ENCODE measurements at places on chromosomes 2 and 18.
A peak's percentile ranks its signal among the peaks of the same experiment; 100 is the strongest.

- no peak for DNase-seq
These were observed 23.8 kb upstream of the IL1R2 start for GRCh38 chr2:101967826-101968513.

GRCh38 chr2:233338046-233338445, 16.2 kb upstream of the DGKD start:
- no peak for DNase-seq

DNA sequence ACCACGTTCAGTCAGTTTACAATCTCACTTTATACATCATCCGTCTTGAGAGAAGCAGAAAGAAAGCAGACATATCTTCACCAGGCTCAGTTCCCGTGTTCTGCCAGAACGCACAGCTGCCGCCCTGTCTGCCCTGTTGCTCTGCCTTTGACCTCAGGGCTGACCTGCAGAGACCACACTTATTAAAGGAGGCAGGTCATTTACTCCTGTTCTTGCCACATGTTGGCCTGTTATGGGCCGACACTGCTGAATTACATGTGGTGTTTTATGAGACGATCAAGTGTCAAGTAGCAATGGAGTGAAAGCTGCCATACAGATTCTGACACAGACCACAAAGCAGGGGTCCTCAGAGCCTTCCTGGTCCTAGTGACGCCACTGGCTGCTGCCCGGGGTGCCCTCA, 232.2 kb downstream of the TTC32 start:
- DNase-seq, result no peak

DNA sequence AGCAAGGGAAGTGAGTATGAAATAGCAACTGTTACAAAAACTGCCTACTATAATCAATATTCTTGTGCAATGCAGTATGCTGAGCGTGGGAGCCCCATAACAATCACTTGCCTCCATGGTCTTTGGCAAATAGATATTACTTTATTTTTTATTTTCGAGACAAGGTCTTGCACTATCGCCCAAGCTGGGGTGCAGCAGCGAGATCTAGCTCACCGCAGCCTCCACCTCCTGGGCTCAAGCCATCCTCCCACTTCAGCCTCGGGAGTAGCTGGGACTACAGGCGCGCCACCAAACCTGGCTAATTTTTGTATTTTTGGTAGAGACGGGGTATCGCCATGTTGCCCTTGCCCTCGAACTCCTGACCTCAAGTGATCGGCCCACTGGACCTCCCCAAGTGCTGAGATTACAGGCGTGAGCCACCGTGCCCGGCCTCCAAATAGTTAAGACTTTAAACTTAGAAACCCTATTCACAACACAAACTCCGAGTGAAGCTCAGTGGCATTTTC, 1.2 kb upstream of the CCNT2 start:
- DNase-seq, result peak; percentile 57

DNA sequence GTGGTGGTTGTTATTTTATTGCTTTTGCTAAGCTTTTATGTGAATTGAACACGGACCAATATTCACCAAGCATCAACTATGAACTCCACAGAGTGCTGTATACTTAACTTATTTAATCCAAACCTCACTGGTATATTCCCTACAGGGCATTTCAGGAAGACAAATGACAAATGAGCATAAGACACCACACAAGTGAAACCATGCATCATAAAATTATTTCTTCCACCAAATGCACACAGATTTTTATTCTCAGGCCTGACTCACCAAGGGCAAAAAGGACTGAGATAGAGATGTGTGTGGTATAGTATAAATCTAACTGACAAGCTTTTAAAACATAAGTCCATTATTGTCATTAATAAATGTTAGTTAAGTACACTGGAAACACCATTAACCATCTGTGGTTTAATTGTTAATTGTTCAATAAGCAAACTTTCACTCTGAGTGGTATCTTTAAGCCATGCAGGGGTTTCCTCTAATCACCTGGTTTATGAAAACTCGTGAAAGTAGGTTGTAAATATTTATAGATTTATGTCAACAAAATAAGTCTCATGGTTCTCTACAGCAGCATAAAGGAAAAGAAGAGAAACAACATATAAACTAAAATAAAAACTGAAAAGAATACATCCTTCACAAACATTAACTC, 77.6 kb upstream of the CRIM1 start:
- DNase-seq, result no peak

GRCh38 chr2:11097038-11097720, 58.1 kb upstream of the SLC66A3 start:
- DNase-seq, result no peak

DNA sequence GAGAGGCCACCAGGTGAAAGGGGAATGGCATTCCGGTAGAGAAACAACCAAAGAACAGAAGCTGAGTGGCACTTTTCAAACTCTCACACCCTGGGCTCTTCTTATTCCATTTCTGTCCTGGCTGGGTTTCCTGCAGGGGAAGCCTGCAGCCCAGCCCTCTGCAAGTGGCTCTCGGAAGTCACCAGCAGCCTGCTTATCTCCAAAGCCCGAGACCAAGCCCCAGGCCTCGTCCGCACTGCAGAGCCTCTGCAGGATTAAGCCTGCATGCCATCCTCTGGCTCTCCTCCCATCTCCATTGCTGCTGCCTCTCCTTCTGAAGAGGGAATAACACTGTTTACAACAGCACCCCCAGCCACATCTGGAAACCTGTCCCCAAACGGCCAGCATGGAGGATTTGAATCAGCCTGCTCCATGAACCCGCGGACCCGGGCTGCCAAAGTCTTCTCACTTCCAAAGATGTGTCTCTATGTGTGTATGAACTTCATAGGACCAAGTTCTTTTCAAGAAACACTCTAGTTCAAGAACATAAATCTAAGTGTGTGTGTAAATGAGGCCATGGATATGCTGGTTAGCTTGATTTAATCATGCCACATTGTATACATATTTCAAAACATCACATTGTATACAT, 54.2 kb downstream of the DIPK1C start:
- no peak for DNase-seq

GRCh38 chr2:232073026-232073425, 111.5 kb downstream of the DIS3L2 start:
- DNase-seq, result no peak

GRCh38 chr2:217913436-217913835, 89.4 kb downstream of the TNS1 start:
- DNase-seq, result no peak

- no peak for DNase-seq
These were observed 938.1 kb upstream of the SLC39A10 start for GRCh38 chr2:194718881-194719280.

DNA sequence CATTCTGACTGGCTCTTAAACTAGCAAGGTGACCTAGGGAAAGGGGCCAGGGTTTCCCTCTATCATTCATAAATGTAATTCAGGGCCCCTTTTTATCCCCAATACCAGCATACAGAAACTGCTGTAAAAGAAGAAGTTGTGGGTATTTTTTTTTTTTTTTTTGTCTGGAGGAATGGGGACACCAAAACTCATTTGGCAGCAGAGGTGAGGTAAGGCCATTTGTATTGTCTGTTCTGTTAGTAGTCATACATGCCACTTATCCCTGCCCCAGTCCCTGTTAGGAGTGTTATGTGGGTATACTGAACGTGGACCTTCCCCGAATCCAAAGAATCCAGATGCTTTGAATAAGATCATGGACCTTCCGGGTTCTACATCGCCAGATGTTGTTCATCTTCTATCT, 1.7 kb downstream of the SEPTIN2 start:
- no peak for DNase-seq

DNA sequence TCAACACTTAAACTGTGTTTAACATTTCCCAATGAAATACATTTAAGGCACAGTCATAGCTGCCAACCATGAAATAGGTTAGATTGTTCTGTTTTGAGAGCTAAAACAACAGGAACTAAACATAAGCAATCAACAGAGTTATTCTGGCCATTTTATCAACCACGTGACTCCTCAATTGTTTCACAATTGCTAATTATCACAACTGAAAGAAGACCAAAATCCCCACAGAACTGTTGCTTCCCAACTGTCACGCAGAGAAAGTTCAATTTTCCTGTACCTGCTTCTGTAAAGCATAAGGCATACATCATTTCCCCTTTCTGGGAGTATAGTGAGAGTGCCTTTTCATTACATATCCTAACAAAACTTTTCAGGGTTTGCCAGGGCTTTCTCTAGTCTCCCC, 248.6 kb downstream of the EPHA4 start:
- DNase-seq, result no peak

- peak; percentile 71 for DNase-seq
These were observed 280.2 kb downstream of the SRBD1 start for GRCh38 chr2:45330637-45331409.

- no peak for DNase-seq
These were observed 2.8 kb downstream of the CIDEA start for GRCh38 chr18:12256951-12257350.

GRCh38 chr2:134379722-134380121, 125.8 kb downstream of the MGAT5 start:
- DNase-seq, result no peak

- no peak for DNase-seq
These were observed 34.0 kb upstream of the MALL start for GRCh38 chr2:110149330-110150220.

GRCh38 chr2:201781557-201782051, 871 bp upstream of the ALS2 start:
- DNase-seq, result peak; percentile 58

DNA sequence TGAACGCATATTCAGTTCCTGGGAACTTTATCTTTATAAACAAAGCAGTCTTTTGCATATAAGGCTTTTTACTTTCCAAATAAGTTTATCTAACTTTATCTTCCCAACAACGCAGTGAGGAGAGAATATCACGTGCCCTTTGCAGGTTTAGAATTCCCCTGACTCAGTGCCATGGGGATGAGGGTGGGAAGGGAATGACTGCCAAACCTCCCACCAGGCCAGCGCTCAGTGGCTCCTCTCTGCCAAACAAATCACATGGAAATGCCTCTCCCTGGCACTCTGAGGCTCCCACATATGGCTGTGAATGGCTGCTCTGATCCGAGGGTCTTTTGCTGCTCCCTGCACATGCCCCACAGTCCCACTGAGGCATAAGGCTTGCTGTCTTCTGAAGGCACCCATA, 158.3 kb downstream of the DNAH6 start:
- no peak for DNase-seq

DNA sequence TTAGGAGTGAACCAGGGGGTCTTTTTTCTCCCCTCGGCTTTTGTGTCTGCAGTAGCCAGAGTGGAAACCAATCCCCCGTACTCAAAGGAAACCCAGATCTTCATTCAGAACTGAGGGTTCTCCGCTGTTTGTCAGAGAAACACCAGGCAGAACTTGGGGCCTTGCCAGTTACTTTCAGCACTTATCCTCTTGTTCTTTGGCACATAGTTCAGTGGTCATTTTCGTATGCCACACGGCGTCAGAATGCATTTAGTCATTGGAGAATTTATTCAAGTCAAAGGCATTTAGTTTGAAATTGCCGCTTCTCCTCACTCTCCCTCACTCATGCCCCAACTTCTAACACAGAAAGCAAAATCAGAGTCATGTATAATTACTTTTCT, 102.9 kb downstream of the CABLES1 start:
- DNase-seq, result peak; percentile 46

- DNase-seq, result no peak
These were observed 11.0 kb downstream of the FBLN7 start for GRCh38 chr2:112149194-112149593.

- DNase-seq, result no peak
These were observed 46.6 kb downstream of the TAF1B start for GRCh38 chr2:9889812-9890261.

- peak; percentile 49 for DNase-seq
These were observed 114.7 kb downstream of the MTX2 start for GRCh38 chr2:176383836-176384442.

DNA sequence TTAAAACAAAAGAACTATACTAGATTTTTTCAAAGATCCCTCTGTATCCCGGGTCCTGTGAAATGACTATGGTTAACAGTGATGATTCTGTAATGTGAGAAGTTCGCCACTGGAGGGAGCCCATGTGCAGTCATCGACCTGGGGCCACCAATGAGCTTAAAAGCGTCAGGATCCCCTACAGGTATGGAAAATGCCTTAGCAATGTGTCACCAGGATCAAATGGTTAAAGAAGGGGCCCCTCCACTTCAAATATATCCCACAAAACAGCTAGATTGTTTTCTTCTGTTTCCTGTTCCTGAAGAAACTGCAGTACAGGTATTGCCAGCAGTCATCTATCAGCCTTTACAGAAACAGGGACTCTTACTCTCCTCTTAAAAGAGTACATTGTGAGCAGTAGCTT, 15.3 kb downstream of the CHRNA1 start:
- DNase-seq, result peak; percentile 38

GRCh38 chr18:5466256-5466655, 77.5 kb downstream of the EPB41L3 start:
- DNase-seq, result no peak

GRCh38 chr18:10148189-10148929, 234.5 kb downstream of the VAPA start:
- DNase-seq, result no peak

DNA sequence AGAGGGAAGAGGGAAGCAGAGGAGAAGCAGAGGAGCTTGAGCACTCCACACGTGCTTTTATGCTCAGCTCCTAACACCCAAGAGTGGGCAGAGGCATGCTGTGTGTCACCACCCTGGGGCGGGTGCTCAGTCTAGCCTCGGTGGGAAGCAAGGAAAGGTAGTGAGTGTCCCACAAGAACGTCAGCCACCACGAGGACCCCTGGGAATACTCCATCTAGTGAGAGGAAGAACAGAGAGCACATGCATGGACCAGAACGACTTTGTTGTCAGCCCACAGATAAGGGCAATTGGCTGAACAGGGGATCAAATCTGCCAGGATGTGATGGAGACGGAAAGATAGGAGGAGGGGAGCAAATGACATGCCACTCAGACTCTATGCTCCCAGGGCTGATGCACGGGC, 83.4 kb downstream of the XDH start:
- no peak for DNase-seq

DNA sequence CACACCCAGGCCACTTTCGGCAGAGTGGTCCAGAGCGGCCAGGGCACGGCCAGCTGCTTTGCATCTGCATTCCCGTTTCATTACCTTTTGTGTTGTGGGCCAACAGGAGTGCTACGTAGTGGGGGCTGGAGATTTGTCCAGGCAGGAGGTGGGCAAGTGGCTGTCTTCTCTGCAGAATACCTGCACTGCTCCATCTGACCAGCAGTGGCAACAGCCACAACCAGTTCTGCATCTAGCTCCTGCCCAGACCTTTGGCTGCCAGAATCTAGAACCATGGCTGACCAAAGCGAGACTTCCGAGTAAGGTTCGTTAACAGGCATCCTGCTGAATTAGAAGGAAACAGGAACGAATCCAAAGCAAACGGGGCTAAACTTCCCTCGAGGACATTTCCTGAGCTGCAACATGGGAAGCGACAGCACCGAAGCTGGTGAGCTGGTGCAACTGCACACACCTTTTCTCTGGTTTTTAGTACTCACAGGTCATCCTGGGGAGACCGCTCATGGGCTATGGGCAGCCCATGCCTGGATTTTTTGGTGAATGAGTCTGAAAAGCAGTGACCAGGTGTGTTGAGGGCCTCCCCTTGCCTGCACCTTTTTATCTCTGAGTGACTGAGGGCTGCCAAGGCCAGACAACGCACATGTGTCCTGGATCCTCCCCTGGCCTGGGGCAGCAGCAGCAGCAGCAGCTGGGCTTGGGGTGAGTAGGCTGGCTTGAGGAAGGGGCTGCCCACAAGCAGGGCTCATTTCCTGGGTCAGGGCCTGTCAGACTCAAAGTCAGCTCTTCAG, 10.5 kb downstream of the GDF7 start:
- DNase-seq, result no peak

- no peak for DNase-seq
These were observed 178.3 kb upstream of the CRIM1 start for GRCh38 chr2:36177282-36177681.

- DNase-seq, result no peak
These were observed 10.1 kb upstream of the MAL start for GRCh38 chr2:95015261-95015912.

- DNase-seq, result no peak
These were observed 16.8 kb downstream of the KDSR start for GRCh38 chr18:63350230-63350629.

- no peak for DNase-seq
These were observed 43.0 kb downstream of the KLF7 start for GRCh38 chr2:207122651-207123334.
